ENCODE measurements at places on chromosomes 7 and 10.

DNA sequence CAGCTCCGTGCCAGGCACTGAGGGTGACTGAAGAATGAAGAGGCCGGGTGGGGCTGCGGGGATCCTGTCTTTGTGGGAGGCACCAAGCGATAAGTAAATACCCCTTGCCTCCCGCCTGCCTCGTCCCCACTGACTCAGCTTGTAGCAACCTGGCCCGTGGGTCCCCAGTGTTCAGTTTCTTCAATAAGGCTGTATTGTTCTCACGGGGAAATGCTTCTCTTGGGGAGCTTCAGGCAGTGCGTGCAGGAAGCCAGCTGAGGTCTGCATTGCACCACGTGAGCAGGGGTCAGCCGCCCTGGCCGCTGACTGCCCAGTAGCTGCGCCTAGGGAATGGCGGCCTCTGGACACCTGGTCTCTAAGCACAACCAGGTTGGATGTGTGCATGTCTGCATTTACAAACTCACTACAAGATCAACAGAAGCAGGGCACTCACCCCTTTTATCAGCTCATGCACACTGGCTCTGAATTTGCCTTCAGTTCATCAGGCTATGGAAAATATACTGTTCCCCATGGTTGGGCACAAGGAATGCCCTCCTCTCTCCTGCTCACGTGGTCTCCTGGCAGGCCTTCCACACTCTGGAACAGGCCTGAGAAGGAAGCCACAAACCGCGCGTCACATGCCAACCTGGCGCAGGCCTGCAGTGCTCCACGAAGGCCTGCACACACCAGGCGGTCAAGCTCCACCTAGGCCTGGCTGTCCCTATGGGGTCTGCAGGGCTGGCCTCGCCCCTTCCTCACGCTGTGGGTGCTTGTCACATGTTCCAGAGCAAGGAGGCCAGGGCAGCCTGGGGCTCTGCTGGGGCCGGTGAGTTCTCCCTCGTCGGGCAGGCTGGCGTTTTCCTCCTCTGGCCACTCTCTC lies 135.7 kb upstream of the RNF32 start:
- DNase-seq: no peak

GRCh38 chr7:129655811-129656210 lies 44.3 kb downstream of the NRF1 start:
- no peak for DNase-seq

- no peak for DNase-seq
Measured at GRCh38 chr10:69232252-69232651, 12.1 kb downstream of the HKDC1 start.

GRCh38 chr7:149381245-149381644 lies 79.6 kb downstream of the ZNF777 start:
- DNase-seq: no peak

DNA sequence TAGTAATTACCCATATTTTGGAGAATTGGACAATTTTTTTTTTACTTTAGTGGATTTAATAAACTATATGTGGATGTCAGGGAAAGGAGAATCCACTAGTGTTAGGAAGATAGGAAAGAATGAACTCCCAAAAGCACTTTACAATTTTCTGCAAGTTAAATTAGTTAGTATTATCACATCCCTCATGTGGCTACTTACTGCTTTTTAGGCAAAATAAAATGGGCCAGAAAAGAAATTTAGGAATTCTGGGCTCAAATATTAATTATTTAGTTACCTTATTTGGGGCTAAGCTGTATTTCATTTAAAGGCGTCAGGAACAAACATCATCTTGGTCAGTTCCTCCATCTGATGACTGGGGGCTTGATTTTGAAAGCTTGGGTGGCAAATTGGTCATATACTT lies 4.8 kb upstream of the CUX1 start:
- no peak for DNase-seq

DNA sequence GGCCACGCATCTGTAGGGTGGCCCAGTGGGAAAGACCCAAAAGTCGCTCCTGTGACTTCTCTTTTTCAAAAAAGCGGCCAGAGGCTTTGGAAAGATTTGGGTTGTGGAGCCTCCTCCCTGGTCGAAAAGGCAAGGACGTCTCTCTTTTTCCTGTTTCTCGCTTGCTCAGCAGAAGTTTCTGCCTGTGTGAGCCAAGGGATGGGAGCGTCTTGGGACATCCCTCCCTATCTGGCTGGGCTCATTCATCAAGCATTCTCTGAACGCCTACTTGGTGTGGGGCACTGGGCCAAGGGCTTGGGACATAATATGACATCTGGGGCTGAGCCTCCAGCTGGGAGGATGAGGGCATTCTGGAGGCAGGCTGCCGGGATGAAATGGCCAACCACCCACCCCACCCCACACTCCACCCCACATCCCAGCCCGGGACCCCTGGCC lies 120.9 kb downstream of the C10orf105 start:
- no peak for DNase-seq

GRCh38 chr7:157669768-157670351 lies 333.1 kb downstream of the DNAJB6 start:
- DNase-seq: peak; percentile 35

GRCh38 chr10:125343118-125343925 lies 183.0 kb upstream of the CTBP2 start:
- peak; percentile 36 for DNase-seq

DNA sequence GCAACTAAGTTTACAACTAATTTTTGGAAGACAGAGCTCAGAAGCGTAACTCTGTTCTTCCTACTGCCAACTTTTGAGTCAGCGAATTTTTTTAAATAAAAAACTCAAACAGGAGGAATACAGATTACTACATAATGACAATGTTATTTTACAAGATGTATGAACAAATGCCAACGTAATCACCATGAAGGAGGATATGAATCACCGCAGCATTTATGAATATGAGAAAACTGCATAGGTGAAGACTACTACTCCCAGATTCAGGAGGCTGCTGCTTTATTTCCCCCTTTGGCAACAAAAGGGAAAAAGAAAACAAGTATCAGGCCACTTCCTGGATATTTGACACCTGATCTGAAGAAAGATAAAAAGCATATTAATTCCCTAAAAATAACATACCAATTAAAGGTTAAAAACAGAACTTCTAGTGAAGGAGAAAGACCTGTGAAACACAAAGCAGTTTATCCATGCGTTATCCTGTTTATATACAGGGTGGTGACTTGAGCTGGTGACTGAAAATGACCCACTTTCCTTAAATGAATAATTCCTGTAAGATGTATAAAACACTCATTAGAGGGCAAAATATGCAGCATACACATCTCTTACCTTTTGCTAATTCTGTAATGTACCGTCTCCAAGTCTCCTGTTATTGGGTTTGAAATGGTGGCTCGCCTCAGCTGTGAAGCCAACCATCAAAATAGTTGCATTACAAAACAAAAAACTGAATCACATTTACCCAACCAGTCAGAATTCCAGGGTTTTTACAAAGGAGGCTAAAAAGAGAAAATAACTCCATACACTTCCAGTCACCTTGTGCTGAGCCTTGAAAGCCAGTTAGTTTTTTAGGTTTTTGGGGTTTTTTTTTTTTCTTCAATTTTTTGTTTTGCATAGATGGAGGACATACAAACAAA lies 52.0 kb downstream of the P4HA1 start:
- no peak for DNase-seq

GRCh38 chr7:85343484-85343883 lies 156.6 kb upstream of the SEMA3D start:
- no peak for DNase-seq

DNA sequence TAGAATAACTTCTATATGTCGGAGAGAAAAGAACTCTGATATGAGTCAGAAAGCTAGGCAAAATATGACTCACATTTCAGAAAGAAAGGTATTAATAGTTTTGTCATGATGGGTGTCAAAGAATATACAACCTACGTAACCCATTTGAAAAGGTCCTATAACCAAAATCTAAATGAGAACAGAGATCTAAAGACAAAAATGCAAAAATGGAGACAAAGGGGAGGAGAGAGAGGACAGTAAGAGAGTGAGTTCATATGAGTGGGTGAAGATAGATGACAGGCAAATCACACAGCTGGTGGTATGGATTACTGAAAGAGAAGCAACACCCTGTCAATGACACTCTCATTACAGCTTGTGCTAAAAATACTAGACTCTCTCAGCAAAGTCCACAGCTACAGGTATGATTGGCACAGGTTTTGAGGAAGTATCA lies 25.6 kb downstream of the ANKMY2 start:
- DNase-seq: no peak

GRCh38 chr10:20289070-20289828 lies 473.0 kb downstream of the PLXDC2 start:
- DNase-seq: no peak

GRCh38 chr7:100943693-100944092 lies 5.6 kb upstream of the MUC3A start:
- DNase-seq: no peak

GRCh38 chr7:138926241-138926612 lies 55.0 kb downstream of the KIAA1549 start:
- no peak for DNase-seq

- DNase-seq: no peak
Measured at GRCh38 chr7:51727441-51727840, 410.8 kb upstream of the COBL start.

DNA sequence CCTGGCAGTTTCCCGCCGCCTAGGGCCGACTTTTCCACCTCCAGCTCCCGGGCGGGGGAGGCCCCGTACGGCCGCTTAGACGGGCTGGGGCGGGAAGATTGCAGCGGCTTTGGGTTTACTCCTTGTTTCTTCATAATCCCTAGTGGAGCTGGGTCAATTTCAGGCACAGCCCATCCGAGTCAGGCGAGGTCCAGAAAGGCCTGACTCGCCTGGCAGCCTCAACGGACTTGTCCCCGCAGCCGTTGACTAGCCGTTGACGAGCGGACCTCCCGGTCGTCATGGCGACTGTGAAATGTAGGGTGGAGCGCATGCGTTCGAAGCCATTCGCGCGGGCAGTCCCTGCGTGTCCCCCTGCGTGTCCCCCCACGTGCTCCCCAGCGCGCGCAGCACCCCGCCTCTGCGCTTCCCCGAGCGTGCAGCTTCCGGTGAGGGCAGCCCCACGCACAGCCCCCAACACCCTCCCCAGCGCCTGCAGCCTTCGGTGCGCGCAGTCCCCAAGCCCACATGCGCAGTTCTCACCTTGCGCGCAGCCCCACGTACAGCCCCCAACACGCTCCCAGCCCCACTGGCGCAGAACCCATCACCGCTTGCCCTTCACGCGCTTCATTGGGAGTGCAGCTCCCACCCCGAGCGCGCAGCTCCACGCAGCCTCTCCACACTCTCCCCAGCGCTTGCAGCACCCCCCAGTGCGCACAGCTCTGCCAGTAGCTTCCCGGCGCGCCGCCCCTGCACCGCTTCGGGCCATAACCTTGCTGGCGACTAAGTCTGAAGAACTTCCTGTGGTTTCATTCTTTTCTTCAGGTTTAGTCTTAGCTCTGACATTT lies 67.8 kb downstream of the TBX20 start:
- peak; percentile 69 for DNase-seq

- DNase-seq: no peak
Measured at GRCh38 chr7:23383225-23383624, 84.1 kb downstream of the MALSU1 start.

DNA sequence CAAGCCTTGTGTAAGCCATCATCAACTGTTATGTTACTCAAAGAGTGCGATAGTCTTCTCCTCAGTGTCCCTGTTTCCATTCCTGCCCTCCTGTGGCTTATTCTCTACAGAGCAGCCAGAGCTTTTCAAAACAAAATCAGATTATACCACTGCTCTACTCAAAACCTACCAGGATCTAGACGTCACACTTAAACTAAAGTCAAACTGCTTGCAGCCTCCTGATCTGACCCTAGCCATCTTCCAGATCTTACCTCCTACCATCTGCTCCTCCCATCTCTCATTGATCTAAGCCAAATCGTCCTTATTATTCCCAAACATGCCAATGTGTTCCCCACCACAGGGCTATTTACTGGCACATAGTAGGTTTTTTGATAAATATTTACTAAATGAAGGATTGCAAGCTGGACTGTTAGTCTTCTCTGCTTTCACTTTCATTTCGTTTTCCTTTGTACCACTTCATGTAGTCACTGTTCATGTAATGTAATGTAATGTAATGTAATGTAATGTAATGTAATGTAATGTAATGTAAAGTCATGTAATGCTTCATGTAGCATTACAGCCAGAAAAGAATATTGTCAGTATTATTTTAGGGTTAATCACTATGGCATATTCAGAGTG lies 116.1 kb downstream of the GPR37 start:
- no peak for DNase-seq

DNA sequence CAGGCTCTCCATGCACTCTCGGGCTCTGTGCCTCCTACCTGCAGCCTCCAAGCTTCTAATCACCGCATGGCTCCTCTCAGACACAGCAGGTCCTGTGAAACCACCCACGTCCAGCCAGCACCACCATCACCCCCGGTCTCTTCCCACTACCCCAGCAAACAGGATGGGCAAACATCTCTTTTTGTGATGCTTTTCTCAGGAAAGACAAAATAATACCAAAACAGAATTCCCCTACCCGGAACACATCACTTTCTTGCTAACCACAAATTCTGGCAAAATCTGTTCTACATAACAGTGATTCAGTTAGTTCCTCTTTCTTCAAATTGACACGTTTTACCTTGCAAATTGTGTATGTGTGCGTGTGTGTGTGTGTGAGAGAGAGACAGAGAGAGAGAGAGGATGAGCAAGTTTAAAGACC lies 6.5 kb downstream of the SNX8 start:
- DNase-seq: peak; percentile 49

DNA sequence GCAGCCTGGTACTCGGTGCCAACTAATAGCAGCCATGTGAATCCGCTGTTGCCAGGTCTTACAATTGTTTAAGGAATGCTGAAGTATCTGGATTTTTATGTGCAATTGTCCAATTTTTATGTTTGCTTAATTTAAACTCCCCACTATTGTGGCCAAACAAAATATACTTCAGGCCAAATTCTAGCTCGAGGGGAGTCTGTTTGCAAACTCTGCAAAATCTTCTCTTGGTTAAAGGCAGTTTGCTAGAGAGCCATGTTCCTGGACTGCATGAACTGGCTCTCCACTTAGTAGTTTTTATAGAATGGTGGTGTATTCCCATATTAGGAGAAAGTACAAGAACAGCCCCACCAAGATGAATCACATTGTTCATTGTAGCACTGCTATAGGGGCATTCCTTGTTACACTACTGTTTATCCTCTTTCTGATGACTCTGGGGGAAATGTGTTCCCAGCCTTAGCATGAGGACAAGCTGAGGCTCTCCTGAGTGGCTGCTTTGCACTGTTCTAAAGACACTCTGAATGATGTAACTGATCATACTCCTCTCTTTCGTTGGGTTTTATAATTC lies 178.0 kb upstream of the GLI3 start:
- no peak for DNase-seq

DNA sequence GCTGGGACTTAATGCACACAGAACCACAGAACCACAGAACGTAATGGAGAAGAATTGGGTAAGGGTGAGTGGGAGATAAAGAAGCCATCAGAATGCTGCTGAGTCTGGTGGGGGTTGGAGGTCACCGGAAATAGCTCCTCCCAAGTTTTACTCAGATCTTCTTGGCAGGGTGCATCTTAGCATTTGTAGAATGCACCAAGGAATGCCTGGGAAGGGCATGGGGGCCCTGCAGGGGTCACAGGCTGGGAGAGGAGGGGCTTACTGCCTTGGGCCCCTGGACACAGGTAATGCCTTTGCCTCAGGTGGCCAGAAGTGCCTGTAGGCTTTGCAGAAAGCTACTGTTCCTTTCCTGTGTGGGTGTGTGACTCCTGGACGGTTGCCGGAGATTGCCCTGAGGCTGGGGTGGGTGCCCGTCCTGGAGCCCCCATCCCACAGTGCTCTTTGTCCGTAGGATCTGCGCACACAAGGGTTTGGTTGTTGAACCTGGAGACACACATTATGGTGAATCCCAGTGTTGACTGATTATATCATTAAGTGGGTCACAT lies 55.1 kb downstream of the MGMT start:
- no peak for DNase-seq

GRCh38 chr7:28078036-28078901 lies 102.3 kb downstream of the JAZF1 start:
- DNase-seq: peak; percentile 84

- DNase-seq: no peak
Measured at GRCh38 chr7:22477262-22477661, 22.7 kb downstream of the STEAP1B start.

- DNase-seq: peak; percentile 76
Measured at GRCh38 chr7:6026011-6026819, 5.0 kb upstream of the ANKRD61 start.
